ENCODE measurements at places on chromosomes 11 and 22.

- DNase-seq = no peak
Measured at GRCh38 chr11:16902182-16902581, 112.0 kb downstream of the PLEKHA7 start.

DNA sequence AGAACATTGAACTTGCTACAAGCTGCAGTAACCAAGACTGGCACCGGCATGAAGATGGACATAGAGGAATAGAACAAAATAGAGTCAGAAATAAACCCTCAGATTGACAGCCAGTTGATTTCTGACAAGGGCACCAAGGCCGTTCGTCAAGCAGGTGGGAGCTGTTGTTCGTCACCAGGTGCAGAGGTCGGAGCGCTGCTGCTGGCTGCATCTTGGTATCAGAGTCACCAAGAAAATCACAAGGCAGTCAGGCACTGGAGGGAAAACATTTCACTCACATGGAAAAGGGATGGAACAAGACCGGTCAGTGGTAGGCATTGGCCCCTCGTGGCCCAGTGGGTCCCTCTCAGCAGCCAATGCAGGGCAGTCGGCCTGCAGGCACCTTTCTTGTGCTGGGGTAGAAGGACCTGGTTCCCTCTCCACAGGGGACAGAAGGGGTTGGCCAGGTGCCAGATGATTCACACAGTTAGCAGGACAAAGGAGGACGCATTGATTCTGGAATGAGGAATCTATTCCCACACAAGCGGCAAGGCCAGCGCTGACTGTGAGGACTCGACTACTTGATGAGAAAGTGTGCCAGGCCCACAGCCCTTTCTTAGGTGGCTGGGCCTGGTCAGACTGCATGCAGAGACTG is 115.8 kb upstream of the FGF3 start:
- no peak for DNase-seq

- DNase-seq = no peak
Measured at GRCh38 chr11:78250099-78250498, 61.4 kb downstream of the USP35 start.

GRCh38 chr22:19992921-19993355 is 23.7 kb downstream of the ARVCF start:
- DNase-seq = no peak

- DNase-seq = no peak
Measured at GRCh38 chr11:70205049-70205725, 2.1 kb downstream of the FADD start.

DNA sequence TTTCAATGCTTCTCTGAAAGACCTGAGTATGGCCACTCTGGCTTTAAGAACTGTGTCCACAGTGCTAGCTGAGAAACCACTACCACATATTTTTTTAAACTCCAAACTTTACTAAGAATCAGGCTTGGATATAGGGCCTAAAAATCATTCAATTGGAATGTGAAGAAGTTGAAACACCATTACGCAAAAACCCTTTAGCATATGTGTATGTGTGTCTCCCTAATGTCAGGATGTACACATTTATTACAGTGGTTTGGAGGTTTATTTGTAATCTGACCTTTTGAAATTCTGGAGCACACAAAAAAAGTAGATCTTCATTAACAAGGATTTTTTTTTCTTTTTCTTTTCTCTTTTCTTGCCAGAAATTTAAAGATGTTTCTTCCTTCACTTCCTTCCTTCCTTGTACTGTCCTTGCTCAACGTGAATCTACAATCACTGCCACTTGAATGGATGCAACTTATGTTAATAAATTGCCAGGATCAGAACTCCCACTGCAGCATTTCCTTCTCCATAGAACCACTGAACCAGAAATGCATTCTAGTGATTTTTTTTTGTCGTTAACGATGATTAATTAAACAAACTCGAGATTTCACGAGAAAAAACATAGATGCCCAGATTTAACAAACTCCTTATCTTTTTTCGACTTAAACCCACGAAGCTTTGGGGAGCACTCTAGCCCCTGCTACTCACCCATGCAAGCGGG is 3.1 kb upstream of the ADM start:
- DNase-seq = no peak

DNA sequence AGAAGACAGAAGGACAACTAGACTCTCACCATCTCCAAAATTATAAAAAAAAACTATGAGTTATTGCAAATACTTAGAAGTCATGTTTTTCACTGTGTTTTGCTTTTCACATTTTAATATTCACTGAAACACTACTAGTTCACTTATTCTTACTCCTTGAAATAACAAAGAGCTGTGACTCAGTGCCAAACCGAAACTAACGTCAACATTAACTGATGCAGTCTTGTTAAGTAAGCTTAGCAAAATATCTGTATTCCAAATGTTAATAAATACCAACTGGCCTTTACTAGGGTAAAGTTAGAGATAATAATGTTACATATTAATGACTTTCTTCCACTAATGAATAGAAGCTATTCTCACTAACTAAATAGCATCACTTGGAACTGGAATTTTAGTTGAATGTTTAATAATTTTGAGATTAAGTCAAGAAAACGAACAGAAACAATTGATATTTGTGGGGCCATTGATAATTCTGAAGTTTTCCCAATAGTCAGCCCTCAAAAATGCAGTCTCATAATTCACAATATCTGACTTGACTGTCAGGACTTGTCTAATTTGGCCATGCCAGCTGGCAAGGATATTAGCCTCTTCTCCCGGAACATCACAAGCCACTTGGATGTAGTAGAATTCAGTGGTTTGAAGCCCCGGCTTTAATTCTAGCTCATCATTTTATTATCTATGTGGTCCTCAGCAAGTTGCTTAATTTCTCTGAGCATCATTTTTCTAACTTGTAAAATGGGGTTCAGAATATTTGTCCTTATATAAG is 230.1 kb upstream of the DDI1 start:
- no peak for DNase-seq

- no peak for DNase-seq
Measured at GRCh38 chr11:112300094-112300786, 39.6 kb upstream of the PLET1 start.

GRCh38 chr11:74769055-74769707 is 20.5 kb downstream of the RNF169 start:
- no peak for DNase-seq

DNA sequence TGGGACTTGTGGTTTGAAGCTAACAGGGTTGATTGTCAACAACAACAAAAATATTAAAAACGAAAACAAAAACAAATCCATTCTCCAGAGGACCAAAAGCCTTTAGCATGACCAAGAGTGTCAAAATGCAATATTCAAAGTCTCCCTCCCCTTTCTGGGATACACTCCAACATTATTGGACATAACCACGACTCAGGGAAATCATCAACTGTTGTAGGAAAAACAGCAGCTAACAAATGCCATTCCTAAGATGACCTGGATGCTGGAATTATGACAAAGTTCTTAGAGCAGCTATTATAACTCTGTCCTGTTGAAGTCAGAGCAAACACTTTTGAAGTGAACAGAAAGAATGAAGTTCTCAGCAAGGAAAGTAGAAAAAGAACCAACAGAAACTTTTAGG is 143.0 kb downstream of the TMEM135 start:
- DNase-seq = no peak

- no peak for DNase-seq
Measured at GRCh38 chr22:48044487-48045060, 1282.1 kb downstream of the TBC1D22A start.

DNA sequence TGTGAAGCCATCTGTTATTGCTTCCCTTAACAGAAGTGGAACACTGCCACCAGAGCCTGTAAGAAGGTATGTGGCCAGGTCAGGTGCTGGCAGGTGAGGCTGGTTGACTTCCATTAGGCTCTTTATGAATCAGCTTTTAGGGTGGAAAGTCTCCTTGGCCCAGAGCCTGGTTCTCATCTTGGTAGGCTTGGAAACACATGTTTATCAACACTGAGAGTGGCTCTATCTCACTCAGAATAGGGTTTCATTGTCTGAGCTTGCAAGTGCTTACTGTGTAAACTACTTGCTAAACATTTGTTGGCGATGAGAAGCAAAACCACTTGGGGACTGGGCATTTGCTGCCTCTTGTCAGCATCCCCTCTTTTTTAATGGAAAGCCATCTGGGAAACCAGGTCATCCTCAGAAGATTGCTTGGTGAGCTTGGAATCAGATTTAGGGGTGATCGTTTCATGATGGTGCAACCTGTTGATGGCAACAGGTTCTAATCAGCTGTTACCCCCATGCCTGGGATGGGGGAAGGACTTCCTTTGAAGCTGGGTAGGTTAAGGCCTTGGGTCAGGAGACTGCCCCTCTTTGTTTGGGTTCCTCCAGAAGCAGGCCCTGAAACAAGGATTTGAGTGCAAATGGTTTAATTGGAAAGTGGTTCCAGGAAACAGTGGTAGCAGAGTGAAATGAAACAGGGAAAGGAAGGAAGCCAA is 75.0 kb upstream of the AMPD3 start:
- DNase-seq = no peak

- DNase-seq = no peak
Measured at GRCh38 chr11:11494348-11494747, 127.5 kb downstream of the GALNT18 start.

DNA sequence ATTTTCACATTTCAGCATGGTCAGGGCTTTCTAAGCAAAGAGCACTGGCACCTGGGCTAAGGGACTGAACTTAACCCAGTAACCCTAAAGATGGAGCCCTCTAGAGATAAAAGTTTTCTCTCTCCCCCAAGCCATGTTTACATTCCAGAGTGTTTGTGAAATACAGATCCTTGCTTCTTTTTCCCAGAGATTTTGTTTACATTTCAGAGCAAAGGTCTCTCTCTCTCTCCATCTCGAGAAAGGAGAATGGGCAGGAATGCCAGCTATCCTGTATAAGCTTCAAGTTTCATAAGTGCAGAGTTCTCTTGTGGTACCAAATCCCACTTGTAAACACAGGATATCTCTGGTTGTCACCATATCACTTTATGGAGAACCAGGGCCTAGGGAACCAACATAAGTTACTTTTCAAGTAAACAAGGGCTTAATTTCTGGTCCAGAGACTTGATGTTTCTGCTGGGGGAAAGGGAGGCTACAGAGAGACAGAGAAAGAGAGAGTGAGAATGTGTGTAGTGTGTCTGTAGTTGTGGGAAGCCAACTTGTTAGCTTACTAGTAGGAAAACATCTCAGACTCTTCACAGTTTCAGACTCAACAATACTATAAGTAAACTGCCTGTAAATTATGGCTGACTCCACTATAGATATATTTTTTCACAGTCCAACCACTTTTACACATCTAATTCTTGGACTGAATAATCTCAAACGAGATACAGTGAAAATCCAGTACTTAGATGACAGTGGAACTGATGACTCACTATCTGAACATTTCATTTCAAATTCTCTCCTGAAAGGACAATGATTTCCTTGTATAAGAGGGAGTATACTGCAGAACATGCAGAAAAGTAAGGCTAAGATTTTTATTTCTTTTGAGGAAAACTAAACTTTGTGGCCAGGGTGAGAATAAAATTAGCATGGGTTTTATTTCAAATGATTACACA is 76.2 kb downstream of the ARHGAP32 start:
- no peak for DNase-seq

DNA sequence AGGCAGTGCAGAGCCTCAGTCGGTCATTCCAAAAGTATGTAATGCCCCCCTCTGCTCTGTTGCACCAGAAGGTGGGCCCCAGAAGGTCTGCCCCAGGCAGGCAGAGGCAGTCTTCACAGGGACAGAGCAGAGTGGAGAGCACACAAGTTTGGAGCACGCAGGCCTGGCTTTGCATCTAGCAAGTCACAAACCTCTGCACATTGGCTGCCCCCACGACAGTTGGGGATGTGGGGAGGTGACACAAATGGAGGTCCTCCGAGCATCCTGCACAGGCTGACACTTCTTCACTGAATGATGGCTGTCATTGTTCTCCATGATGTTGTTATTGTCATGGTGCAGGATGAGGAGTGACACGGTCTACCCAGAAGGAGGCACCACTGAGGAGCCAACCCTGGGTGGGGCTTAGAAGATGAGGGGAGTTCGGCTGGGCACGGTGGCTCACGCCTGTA is 11.9 kb downstream of the TOM1 start:
- no peak for DNase-seq

DNA sequence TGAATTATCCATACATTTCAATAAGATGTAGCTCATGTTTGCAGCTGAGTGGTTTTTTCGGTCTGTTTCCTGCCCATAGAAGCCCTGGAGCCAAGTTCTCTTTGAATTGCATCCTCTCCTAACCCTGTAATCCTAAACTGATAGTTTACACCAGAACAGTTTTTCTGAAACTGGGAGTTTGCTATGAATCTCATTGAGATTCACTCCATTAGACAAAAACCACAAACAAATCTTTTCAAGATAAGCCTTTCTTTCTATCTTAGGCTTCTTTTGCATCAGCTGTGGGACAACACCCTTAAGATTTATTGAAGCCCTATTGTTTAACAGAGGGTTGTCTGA is 324.8 kb downstream of the DYNC2H1 start:
- DNase-seq = no peak

- DNase-seq = no peak
Measured at GRCh38 chr11:61035526-61035835, 64.0 kb downstream of the CD6 start.

- no peak for DNase-seq
Measured at GRCh38 chr11:128727320-128727719, 33.4 kb downstream of the FLI1 start.

DNA sequence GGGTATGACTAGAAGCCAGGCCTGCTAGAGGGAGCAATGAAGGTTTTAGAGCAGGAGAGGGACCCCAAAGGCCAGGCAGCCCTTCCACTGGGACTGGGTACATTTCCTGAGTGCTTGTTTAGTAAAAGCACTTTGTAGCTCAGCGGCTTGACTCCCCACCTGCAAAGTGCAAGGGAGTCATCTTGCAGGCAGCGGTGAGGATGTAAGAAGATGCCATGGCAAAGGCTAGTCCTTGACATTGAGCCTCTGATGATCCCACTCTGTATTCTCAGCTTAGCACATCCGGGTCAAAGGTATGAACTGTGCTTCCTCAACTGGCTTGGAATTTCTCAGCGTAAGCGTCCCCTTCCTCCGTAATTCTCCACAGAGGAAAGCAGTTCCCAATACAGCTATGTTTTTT is 3.1 kb upstream of the UBE2L3 start:
- DNase-seq = no peak

DNA sequence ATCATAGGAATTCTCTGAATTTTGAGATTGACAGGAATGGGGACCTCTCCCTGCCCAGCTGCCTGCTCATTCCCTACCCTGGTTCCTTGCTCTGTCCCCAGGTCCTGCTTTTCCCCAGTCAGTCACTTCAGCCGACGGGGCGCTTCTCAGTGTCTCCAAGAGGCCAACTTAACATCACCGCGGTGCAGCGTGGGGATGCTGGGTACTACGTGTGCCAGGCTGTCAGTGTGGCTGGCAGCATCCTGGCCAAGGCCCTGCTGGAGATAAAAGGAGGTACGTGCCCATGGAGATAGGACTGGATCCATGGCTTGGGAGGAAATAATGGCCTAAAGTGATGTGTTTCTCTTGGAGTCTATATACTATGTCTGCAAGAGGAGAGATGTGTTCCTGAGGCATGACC is 7.0 kb downstream of the ROBO3 start:
- no peak for DNase-seq

- DNase-seq = no peak
Measured at GRCh38 chr11:132248580-132248979, 878.2 kb downstream of the NTM start.

DNA sequence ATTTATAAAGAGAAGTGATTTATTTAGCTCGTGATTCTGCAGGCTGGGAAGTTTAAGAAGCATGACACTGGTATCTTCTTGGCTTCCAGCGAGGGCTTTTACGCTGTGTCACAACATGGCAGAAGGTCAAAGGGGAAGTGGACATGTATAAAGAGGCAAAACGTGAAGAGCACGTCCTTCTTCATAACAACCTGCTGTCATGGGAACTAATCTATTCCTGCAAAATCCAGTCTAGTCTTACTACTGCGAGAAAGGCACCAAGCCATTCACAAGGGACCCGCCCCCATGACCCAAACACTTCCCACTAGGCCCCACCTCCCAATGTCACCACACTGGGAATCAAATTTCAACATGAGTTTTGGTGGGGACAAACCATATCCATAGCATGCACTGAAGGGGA is 58.3 kb downstream of the AMOTL1 start:
- no peak for DNase-seq

All from stimulated activated CD4-positive, alpha-beta T cell treated with anti-CD3 and anti-CD28 coated beads, Interleukin-12 subunit alpha, Interleukin-12 subunit beta, amount 100 ng/mL, for 24 hours (primary cell).